Breast epithelium (tissue), 4 donors: ENCODE measurements at places on chromosomes 16 and 17. TPM values are rescaled to one million over a fixed set of nuclear protein-coding genes. Genes with fewer than 3 reads are reported as not detected.

DNA sequence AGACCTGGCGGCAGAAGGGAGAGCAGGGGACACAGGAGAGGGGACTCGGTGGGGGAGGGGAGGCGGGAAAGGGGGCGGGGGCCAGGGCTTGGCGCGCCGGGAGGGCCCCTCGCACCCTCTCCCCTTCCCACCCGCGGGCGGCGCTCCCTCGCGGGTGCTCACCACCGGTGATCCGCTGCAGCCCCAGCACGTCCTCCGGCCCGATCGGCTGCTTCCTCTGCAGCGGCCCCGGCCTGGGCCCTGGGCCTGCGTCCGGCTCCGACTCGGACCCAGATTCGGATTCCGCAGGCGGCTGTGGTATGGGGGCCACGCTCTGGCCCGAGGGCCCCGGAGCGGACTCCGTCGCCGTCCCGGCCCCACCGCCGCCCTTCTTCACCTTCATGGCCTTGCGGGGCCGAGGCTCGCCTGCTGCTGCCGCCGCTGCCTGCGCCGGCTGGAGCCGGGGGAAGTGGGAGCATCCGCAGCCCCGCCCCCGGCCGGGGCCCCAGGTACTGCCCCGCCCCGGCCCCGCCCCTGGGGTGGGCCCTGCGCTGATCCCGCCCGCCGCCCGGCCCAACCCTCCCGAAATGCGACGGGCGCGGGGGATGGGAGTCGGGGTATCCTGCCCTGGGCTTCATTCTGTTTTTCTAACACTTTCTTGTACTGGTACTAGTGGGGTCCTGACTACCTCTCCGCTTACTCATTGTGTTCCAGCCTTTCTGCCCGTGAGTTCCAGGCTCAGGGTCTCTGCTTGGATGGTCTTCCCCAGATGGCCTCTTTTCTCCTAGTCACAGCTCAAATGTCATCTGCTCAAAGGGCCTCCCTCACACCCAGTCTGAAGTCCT, at the start of gene UNC119:
UNC119 (minus strand) TSS at position 449 of the 824 bp plus-strand sequence; CDS start at position 382, 67 bp downstream.
- H3K27me3 ChIP-seq = no peaks in the 10 kb centered on the region
- peaks cover 10% of the 10 kb centered on the region for H3K36me3 ChIP-seq
- peaks cover 10% of the 10 kb centered on the region for H3K4me1 ChIP-seq
- peak; percentile 61 for DNase-seq
- peak within 1 kb of the TSS; percentile 95 for H3K4me3 ChIP-seq
- peak within 1 kb of the TSS; percentile 78 for H3K27ac ChIP-seq

The KRTAP9-8 gene
- not detected for total RNA-seq

DNA sequence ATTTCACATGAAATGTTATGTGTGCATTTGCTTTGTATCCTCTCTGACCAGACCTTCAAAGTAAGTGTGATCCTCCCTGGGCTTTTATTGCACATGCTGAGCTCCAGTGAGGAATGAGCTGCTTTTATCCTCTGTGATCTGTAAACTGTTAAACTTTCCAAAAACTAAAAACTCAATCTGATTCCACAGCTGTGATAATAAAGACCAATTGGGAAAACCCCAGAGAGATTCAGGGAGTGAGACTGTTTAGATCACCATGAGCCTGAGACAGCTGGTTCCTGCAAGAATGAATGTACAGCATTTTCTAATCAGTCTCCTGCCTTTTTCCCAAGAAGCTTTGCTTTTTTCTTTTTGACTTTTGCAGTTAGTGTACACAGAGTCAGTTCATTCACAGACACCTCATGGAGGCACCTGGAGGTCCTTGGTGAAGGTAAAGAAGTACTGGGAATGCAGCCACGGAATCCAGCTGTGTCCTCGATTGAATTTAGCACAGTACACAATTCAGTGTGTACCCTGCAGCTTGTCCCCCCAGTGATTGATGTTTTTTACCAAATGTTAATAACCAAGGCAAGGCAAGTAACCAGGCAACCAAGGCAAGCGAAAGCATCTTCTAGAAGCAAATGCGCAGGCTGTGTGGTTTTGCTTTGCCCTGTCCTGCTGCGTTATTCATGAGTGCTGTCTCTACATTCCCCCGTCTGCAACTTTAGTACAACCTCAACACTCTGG, 182.6 kb downstream of the LGALS9B start:
- H3K27me3 ChIP-seq = no peaks in the 10 kb centered on the region
- no peaks in the 10 kb centered on the region for H3K36me3 ChIP-seq
- no peak overlapping the region for H3K27ac ChIP-seq
- H3K4me3 ChIP-seq = no peak overlapping the region
- no peak for DNase-seq

DNA sequence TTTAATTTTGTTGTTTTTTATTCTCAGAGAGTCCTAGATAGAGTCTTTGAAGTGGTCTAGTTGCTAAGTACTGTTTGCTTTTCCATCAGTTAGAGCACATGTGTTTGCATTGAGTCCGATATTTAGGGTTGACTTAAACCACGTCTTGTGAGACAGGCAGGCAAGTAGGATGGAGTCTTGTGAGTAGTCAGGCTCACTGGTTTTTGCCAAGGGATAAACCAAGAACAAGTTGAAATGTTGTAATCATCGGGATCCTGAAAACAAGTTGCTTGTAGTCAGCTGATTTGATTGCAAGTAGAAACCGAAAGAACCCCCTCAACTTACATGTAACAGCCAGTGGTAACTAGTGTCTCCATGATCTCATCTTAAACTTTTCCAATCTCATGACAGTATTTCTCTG, 17.2 kb downstream of the ATP6V0A1 start:
- DNase-seq = no peak
- H3K27me3 ChIP-seq = no peaks in the 10 kb centered on the region
- H3K4me1 ChIP-seq = no peaks in the 10 kb centered on the region
- H3K36me3 ChIP-seq = no peaks in the 10 kb centered on the region

- peak overlapping the region; percentile 87 for H3K27ac ChIP-seq
- no peak overlapping the region for H3K4me3 ChIP-seq
- peak; percentile 2 for DNase-seq
- H3K27me3 ChIP-seq = no peaks in the 10 kb centered on the region
- H3K36me3 ChIP-seq = peaks cover 12% of the 10 kb centered on the region
- peaks cover 11% of the 10 kb centered on the region for H3K4me1 ChIP-seq
These were observed 51.1 kb downstream of the SF3B3 start for GRCh38 chr16:70574595-70575271.

GRCh38 chr17:73423806-73424205, 112.0 kb upstream of the CDC42EP4 start:
- no peak overlapping the region for H3K4me3 ChIP-seq
- no peaks in the 10 kb centered on the region for H3K36me3 ChIP-seq
- no peaks in the 10 kb centered on the region for H3K27me3 ChIP-seq
- no peak for DNase-seq
- no peaks in the 10 kb centered on the region for H3K4me1 ChIP-seq

DNA sequence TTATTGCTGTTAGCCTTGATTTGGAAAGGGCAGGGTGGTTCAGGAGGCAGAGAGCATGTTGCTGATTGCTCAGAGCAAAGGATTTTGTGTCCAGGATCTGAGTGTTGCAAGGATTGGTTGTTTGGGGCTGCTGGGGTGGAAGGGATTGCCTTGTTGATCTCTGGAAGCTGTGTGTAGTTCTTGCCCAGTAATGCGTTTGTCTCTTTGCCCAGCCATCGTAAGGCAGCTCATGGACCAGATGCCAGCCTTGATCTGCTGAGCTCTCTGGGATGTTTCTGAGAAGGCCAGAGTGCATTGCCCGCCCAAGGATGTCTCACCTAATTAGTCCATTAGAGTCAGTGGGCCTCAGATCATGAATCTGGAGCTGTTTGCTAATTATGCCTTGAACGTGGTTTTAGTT, 33.6 kb downstream of the NKD1 start:
- no peaks in the 10 kb centered on the region for H3K4me1 ChIP-seq
- H3K27ac ChIP-seq = no peak overlapping the region
- no peaks in the 10 kb centered on the region for H3K27me3 ChIP-seq
- no peak overlapping the region for H3K4me3 ChIP-seq
- H3K36me3 ChIP-seq = no peaks in the 10 kb centered on the region
- DNase-seq = no peak

DNA sequence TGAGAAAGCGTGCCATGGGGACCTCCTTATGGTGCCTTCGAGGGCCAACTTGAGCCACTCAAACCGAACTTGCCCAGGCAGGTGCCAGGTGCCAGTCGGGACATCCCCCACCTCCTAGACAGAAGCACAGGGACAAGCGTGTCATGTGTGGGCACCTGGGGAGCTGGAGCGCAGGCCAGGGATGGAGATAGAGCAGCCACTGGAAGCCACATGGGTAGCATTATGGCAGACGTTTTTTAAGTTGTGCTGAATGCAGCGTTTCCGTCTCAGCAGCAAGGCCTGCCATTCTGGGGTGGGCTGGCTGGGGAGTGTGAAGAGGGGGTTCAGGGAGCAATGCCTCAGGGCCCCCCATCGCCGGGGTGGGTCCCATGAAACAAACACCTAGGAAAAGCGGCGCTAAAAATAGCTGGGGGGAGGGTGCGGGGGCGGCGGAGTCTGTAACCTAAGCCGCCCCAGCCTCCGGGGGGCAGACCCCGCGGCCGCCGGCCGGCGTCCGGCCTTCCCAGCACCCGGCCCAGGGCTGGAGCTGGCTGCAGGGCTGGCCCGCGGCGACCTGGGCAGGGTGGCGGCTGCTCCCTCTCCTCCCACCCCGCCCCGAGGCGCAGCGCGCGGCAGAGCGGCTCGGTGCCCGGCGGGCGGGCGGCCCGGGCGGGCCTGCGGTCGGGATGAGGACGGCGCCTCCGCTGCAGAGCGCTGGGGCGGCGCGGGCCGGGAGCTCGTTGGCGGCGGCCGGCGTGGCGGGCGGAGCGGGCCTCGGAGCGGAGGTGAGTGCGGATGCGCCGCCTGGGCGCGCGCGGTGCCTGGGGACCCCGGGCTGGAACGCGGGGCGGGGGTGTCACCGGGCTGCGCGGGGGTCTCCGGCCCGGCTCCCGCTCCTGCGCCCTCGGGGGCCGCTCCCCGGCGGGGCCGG, at the start of gene ZNF469:
ZNF469 (plus strand) TSS at position 469 of the 910 bp plus-strand sequence. CDS start 44,512 bp downstream, outside the sequence.
- H3K27ac ChIP-seq = peak within 1 kb of the TSS; percentile 52
- no peaks in the 10 kb centered on the region for H3K36me3 ChIP-seq
- peaks cover 2% of the 10 kb centered on the region for H3K4me1 ChIP-seq
- no peak for DNase-seq
- H3K27me3 ChIP-seq = no peaks in the 10 kb centered on the region
- H3K4me3 ChIP-seq = peak within 1 kb of the TSS; percentile 44

DNA sequence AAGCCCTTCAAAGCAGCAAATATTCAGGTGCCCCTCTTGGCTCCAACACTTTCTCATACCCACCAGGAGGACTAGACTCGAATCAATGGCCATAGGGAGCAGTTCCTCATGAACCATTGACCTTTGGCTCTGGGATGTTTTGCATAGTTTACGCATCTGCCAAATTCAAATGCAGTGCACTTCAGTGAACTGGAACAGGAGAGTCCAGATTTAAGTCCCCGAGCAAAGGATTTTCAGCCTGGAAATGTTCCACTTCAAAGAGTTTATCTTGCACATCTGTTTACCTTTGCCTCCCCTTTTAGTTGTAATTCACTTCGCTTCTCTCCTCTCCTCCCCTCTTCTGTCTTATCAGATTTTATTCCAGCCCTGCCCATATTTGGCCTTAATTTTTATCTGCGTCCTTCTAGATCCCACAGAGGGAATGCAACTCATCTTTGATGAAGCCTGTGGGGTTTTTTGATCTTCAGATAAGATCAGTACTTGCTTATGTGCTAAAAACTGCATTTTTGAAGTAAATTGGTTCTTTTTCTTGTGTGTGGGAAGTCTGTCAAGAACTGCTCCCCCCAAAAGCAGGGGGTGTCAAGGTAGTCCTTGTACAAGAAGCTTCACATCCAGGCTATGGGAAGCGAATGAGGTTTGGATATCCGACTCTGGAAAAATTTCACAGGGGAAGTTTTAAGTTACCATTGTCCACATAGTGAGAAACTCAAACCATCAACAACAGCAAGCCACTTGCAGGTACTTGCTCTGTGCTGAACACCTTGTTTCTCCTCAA, 281.6 kb downstream of the RBFOX1 start:
- H3K27me3 ChIP-seq = no peaks in the 10 kb centered on the region
- H3K4me1 ChIP-seq = no peaks in the 10 kb centered on the region
- no peak overlapping the region for H3K27ac ChIP-seq
- no peak overlapping the region for H3K4me3 ChIP-seq
- H3K36me3 ChIP-seq = no peaks in the 10 kb centered on the region
- no peak for DNase-seq

DNA sequence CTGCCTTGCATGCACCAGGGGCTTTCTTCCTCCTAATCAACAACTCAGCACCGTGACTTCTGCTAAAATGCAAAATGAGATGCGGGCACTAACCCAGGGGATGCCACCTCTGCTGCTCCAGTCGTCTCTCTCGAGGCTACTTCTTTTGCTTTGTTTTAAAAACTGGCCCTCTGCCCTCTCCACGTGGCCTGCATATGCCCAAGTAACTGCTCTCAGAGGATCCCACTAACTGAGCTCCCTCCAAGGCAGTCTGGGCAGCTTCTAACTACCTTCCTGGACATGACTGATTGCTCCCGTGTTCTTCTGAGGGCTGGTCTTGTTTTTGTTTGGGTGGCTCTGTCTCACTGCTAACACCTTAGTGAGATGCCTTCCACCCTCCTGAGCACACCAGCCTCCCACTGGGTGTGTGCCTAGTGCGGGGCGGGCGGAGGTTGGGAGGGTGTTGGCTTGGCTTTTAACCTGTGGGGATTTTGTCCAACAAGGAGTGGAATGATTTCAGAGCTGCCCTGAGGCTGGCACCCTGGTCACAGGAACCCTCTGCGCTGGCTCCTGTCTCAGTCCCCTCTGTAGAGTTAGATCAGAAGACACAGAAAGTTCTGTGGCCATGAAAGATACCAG, 8.9 kb upstream of the LGALS9 start:
- no peak for DNase-seq
- no peaks in the 10 kb centered on the region for H3K4me1 ChIP-seq
- no peak overlapping the region for H3K27ac ChIP-seq
- no peaks in the 10 kb centered on the region for H3K36me3 ChIP-seq
- no peak overlapping the region for H3K4me3 ChIP-seq

GRCh38 chr17:48722915-48723422, at the start of gene PRAC2:
Gene PRAC2 (plus strand): TSS chr17:48723185. CDS start chr17:48724411, 1,226 bp downstream.
- no peaks in the 10 kb centered on the region for H3K4me1 ChIP-seq
- no peak within 1 kb of the TSS for H3K27ac ChIP-seq
- no peak for DNase-seq
- peaks cover 8% of the 10 kb centered on the region for H3K27me3 ChIP-seq

The AATK gene
- 0.73 TPM for total RNA-seq

The MILR1 gene
- total RNA-seq = 3.1 TPM

DNA sequence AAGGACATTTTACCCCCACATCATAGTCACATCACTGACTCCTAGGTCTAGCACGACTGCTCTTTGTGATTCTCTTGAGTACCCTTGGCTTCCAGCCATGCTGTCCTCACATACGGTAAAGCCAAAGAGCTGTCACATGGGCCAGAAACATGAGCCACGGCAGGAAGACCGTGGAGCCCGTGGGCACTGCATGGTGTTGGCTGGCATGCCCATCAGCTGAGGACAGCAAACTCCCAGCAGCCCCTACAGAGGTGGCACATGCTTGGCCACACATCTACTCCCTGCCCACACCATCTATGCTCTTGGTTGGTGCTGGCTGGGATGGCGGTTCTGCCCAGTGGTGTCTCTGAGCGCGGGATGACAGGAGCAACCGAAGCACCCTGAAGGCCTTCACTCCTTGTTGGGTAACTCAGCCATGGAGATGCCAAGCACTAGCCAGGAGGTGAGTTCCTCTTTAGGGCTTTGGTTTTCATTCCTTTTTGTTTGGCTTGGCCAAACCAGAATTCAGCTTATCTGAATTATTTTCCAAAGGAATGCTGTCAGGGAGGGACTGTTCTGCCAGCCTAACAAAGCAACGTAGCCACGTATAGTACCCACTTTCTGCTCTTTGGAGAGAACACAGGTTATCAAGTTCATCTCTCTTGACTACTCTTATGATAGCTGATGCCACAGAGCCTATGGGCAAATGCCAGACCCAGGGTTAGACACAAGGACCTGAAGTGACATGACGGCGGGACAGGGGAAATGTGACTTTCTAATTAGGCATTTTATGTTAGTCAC, 10.0 kb downstream of the TNFAIP1 start:
- H3K4me3 ChIP-seq = no peak overlapping the region
- peak overlapping the region; percentile 78 for H3K27ac ChIP-seq
- DNase-seq = no peak
- H3K4me1 ChIP-seq = peaks cover 3% of the 10 kb centered on the region

The MEIOC gene
- total RNA-seq = not detected
